ENCODE measurements at places on chromosomes 2 and 18. TPM values are rescaled to one million over a fixed set of nuclear protein-coding genes. Genes with fewer than 3 reads are reported as not detected.

REG1B gene
- total RNA-seq = not detected

HMSD gene
- total RNA-seq = not detected

NEU2 gene
- total RNA-seq = not detected

CCDC150 gene
- total RNA-seq = 8.4 TPM

BOLL gene
- total RNA-seq = not detected

SIX3 gene
- total RNA-seq = not detected

ASTL gene
- total RNA-seq = 14.7 TPM

CIB4 gene
- total RNA-seq = not detected

INHBB gene
- not detected for total RNA-seq

GRCh38 chr2:223618172-223619035 lies 16.2 kb upstream of the SCG2 start:
- DNase-seq = no peak

- DNase-seq = no peak
Observed at GRCh38 chr18:34760444-34760843, 50.3 kb downstream of the DTNA start.

- no peak for DNase-seq
Observed at GRCh38 chr2:43585708-43586107, 10.1 kb downstream of the THADA start.

DNA sequence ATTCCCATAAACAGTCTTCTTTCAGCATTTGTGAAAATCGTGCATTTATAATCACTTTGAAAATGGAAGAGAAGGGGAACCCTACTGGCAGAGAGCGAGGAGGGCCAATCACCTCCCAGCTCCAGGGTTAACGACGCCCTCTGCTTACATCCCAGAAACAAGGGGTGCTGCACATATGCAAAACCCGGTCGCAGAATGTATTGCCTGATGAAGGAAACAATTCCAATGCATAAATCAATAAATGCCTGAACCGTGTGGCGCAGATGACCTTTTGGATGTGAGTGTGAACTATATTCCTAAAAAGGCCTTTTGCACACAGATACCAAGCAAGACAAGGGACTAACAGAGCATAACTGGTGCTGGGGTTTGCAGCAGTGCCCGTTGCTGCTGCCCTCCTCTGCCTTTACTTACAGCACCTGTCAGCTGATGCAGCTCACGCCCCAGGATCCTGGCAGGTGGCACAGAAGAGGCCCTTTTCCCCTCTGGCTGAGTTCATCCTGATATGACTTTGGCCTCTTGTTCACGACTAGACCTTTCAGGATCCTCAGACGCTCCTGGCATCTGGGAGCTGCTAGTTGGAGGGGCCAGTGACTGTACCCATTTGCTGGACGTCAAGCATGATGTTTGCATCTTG lies 67.8 kb downstream of the MYT1L start:
- DNase-seq = no peak

DNA sequence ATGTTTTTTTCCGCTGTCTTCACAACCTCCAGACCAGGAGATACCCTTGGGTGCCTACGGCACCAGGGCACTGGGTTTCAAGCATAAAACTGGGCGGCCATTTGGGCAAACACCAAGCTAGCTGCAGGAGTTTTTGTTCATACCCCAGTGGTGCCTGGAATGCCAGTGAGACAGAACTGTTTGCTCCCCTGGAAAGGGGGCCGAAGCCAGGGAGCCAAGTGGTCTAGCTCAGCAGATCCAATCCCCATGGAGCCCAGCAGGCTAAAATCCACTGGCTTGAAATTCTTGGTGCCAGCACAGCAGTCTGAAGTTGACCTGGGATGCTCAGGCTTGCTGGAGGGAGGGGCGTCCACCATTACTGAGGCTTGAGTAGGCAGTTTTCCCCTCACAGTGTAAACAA lies 265.3 kb upstream of the ZEB2 start:
- no peak for DNase-seq

- no peak for DNase-seq
Observed at GRCh38 chr2:207869784-207870778, 100.4 kb upstream of the FZD5 start.

DNA sequence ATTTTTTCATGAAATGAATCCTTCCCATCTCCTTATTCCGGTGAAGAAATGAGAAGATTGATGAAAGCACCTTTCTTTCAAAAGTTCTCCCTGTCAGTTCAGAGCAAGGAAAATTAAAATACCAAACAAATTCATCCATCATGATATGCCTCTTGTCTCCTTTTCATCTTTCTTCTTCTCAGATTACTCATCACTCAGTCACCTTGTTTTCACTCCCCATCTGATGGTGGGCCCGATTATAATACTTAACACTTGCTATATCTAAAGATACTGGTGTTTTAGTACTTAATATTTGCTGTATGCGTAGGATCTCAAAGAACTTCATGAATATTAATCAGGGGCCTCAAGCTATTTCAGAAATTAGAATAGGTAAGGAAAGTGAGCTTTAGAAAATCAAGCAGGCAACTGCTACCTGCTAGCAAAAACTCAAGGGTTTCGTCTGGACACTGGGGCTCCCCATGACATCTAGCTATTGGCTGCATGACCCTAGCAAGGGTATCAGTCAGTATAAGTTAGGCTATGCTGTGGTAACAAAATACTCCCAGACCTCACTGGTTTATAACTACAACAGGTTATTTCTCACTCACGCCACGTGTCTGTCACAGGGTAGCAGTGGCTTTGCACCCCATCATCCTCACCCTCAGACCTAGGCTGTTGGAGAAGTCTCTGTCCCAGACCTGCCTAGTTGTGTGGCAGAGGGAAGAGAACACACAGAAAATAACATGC lies 39.0 kb upstream of the RNF152 start:
- no peak for DNase-seq

DNA sequence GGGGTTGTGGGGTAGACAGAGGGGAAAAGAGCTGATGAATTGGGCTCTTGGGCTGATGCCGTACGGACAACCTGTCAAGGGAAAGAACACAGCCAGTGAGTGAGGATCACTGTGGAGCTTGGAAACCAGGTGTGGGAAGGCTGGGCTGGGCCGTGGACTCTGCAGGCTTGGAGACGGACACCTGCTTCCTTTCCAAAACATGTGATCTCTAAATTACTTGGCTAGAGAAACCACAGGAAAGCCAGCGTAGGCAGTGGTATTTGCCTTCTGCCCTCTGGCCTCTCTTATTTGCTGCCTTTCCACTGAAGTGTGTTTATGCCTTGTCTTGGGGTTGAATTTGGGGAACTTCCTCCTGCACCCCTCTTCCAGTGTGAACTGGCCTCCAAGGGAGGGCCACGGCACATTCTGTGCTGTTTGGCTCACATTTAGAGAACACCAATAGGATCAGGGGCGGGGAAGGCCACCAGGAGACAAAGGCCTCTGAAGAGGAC lies 267.7 kb downstream of the PRKCE start:
- no peak for DNase-seq

DNA sequence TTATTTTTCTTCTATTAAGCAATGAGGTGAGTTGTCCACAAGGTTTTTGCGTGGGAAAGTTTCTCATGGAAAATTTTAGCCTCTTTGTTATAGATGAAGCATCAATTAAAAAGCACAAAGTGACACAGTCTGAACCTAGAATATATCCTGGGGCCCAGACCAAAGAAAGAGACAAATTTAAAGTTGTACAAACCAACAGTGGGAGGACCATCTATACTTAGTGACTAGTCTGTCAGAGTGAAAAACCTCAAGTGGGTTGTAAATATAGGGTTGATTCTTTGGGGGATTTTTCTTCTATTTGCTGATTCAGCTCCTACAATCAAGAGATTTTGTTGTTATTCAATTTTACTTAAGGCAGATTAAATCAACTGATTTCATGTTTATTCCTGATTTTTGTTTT lies 256.2 kb downstream of the SATB2 start:
- no peak for DNase-seq

GRCh38 chr2:84278386-84278785 lies 180.7 kb downstream of the SUCLG1 start:
- DNase-seq = no peak

GRCh38 chr18:34018336-34018735 lies 206.4 kb downstream of the NOL4 start:
- DNase-seq = no peak

GRCh38 chr2:239275044-239275685 lies 125.7 kb downstream of the HDAC4 start:
- DNase-seq = peak; percentile 67

DNA sequence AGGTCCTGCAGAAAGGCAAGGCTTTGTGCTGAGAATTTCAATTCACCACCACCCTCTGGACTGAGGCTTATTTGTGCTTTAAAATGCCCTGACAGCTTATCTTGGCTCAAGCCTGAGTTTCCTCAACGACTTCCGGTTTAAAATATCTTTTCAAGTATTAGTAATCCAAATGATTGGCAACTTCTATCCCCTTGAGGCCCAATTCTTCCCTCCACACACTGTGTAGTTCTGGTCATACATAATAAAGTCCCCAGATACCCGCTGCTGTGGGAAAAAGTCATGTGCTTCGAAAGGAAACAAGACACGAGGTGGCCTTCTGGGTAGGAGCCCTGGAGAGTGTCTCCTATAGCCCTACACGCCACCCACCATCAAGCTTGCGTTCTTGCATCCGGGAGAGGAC lies 393.4 kb downstream of the ALK start:
- DNase-seq = no peak

DNA sequence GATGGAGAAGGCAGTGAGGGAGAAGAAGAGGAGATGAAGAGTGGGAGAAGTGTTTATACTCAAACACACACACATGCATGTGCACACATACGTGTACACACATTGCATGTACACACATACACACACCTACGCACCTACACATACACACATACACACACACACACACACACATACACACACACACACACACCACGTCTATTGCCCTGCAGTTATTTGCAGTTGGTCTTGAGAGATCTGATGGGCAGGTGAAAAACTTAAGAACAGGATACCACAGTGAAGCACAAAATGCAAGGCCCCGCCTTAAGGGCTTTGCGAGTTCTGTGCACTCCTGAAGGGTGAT lies 190.2 kb downstream of the MYCN start:
- no peak for DNase-seq

- DNase-seq = no peak
Observed at GRCh38 chr2:130369965-130370341, 14.1 kb downstream of the PTPN18 start.

GRCh38 chr2:240525802-240526201 lies 32.0 kb downstream of the ANKMY1 start:
- no peak for DNase-seq

GRCh38 chr18:54184836-54185235 lies 39.6 kb downstream of the MBD2 start:
- DNase-seq = no peak

DNA sequence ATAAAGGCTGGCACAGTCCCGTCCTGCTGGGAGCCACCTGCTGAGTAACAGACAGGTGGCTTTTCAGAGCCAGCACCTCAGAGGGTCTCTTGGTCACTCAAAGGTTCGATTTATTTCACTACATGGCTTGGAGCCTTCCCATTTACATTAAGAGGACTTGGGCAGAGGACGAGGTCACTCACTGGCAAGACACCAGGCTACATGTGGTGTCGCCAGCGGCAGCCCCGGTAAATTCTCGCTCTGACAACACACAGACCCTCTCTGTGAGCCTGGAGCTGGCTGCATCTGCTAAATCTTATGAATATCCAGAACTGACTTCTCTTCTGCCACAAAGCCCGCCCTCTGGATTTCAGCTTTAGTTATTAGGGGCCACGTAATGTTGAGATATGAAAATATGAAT lies 254.7 kb downstream of the VAPA start:
- no peak for DNase-seq

DNA sequence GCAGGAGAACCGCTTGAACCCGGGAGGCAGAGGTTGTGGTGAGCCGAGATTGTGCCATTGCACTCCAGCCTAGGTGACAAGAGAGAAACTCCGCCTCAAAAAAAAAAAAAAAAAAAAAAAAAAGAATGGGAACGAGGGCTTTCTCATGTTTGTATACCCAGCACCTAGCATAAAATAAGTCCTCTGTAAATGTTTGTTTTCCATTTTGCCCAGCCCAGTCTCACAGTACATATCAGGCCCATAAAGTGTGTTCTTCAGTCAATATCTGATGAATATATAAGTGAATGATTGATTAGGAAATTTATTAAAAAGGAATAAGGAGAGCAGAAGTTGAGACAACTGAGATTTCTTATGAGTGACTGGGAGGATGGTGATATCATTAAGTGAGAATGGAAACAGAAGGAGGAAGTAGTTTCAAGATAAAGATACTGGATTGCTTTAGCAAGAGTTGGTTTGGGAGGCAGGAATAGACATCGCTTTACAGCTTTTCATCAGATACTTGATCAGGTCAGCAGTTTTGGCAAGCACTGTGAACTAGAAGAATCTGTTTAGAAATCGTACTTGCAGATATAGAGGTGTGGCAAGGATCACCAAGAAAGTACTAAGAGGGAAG lies 327.5 kb downstream of the KIAA1328 start:
- DNase-seq = no peak

DNA sequence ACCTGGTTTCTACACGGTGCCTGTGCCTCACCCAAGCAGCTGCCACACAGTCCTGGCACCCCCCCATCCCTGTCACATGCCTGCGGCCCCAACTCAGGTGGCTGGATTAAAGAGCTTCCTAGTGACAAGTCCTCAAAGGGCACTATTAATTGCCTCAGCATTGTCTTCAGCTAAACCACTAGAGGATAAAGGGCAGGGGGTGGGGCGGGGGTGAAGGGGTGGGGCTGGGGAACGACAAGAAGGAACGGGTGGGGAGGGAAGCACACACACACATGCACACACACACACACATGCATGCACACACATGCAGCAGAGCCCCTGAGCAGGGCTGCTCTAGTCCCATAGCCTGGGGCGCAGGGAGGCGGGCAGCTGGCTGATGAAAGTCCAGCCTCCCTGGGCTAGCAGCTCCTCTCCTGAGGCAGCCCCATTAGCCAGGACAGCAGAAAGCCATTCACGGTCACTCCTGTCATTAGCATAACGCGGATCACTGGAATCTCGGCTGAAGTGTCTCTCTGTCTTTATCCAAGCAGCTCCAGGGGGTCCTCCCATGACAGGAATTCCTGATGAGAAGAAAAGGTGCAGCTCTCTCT lies 7.4 kb upstream of the TEX261 start:
- DNase-seq = peak; percentile 24

DNA sequence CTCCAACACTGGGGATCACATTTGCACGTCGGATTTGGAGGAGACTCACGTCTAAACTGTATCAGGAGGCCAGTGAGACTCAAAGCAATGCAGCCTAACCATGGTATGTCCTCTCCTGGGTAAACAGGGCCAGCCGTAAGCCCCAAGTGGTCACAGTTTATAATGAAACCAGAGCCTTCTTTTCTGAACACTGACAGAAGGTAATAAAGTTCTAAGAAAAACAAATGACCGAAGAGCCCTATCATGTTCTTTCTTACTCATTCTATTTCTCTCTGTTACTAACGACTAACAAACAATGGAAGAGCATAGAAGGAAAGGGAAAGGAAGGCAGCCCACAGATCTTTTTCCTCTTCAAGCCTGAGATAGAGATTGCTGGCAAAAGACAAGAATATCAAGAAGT lies 796.8 kb upstream of the SOX11 start:
- DNase-seq = no peak

- no peak for DNase-seq
Observed at GRCh38 chr18:76847916-76848315, 25.6 kb downstream of the ZNF236 start.

Measured in activated naive CD8-positive, alpha-beta T cell treated with anti-CD3 and anti-CD28 coated beads, Interleukin-2, amount 10 ng/mL, durations not matched to agents 7 days and 5 days (primary cell).